Pancreas (tissue), 10 donors: ENCODE measurements at places on chromosomes 2 and 18. TPM values are rescaled to one million over a fixed set of nuclear protein-coding genes. Genes with fewer than 3 reads are reported as not detected.

Gene DHRS9
- 1.1 TPM for total RNA-seq

Gene ERMN
- total RNA-seq, result not detected

Gene PID1
- 13.5 TPM for total RNA-seq

Gene GALNT5
- 0.12 TPM for total RNA-seq

- H3K27ac ChIP-seq, result no peak overlapping the region
- H3K4me1 ChIP-seq, result no peaks in the 10 kb centered on the region
- no peak overlapping the region for H3K4me3 ChIP-seq
- no peaks in the 10 kb centered on the region for H3K36me3 ChIP-seq
These were observed 54.2 kb upstream of the ADAM23 start for GRCh38 chr2:206389164-206389563.

- no peaks in the 10 kb centered on the region for H3K27me3 ChIP-seq
- H3K27ac ChIP-seq, result no peak overlapping the region
- no peaks in the 10 kb centered on the region for H3K36me3 ChIP-seq
- H3K4me3 ChIP-seq, result no peak overlapping the region
- H3K4me1 ChIP-seq, result no peaks in the 10 kb centered on the region
These were observed 12.9 kb upstream of the MAPRE3 start for GRCh38 chr2:26957534-26957933.

- no peaks in the 10 kb centered on the region for H3K36me3 ChIP-seq
- peaks cover 11% of the 10 kb centered on the region for H3K4me1 ChIP-seq
- H3K27ac ChIP-seq, result no peak overlapping the region
- no peak for DNase-seq
- no peak overlapping the region for H3K4me3 ChIP-seq
- H3K27me3 ChIP-seq, result no peaks in the 10 kb centered on the region
These were observed 71.0 kb upstream of the MMADHC start for GRCh38 chr2:149658553-149658952.
